ENCODE measurements at places on chromosomes 6 and 20.
A peak's percentile ranks its signal among the peaks of the same experiment; 100 is the strongest.

- no peak for DNase-seq
Measured at GRCh38 chr6:165987483-165988301, 180.0 kb downstream of the TBXT start.

- peak; percentile 21 for DNase-seq
Measured at GRCh38 chr6:33742092-33742491, 4.6 kb downstream of the IP6K3 start.

GRCh38 chr6:3383525-3383924 is 73.3 kb downstream of the SLC22A23 start:
- peak; percentile 90 for DNase-seq

GRCh38 chr6:14281811-14282660 is 164.5 kb downstream of the CD83 start:
- DNase-seq: no peak

- peak; percentile 48 for DNase-seq
Measured at GRCh38 chr6:32685603-32686002, 19.1 kb upstream of the HLA-DQB1 start.

- DNase-seq: no peak
Measured at GRCh38 chr6:34964564-34964963, 75.5 kb downstream of the ANKS1A start.

DNA sequence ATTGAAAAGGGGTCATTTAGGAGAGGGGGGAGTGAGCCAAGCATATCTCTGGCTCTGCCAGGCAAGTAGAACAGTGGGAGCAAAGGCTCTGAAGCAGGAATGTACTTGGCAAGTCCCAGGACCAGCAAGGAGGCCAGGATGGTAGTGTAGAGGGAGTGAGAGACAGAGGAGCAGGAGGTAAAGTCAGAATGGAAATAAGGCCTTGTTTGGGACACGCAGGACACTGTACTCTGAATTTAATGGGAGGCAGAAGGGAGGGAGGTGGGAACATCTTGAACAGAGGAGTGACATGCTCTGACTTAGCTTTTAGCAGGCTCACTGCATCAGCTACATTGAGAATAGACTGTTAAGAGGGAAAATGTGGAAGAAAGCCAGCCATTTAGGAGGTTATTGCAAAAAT is 37.0 kb upstream of the ENPP1 start:
- no peak for DNase-seq

- no peak for DNase-seq
Measured at GRCh38 chr6:111626441-111626840, 20.8 kb upstream of the TRAF3IP2 start.

GRCh38 chr6:108651340-108652227 is 90.9 kb downstream of the FOXO3 start:
- no peak for DNase-seq

- no peak for DNase-seq
Measured at GRCh38 chr6:46530896-46531295, 39.6 kb upstream of the RCAN2 start.

DNA sequence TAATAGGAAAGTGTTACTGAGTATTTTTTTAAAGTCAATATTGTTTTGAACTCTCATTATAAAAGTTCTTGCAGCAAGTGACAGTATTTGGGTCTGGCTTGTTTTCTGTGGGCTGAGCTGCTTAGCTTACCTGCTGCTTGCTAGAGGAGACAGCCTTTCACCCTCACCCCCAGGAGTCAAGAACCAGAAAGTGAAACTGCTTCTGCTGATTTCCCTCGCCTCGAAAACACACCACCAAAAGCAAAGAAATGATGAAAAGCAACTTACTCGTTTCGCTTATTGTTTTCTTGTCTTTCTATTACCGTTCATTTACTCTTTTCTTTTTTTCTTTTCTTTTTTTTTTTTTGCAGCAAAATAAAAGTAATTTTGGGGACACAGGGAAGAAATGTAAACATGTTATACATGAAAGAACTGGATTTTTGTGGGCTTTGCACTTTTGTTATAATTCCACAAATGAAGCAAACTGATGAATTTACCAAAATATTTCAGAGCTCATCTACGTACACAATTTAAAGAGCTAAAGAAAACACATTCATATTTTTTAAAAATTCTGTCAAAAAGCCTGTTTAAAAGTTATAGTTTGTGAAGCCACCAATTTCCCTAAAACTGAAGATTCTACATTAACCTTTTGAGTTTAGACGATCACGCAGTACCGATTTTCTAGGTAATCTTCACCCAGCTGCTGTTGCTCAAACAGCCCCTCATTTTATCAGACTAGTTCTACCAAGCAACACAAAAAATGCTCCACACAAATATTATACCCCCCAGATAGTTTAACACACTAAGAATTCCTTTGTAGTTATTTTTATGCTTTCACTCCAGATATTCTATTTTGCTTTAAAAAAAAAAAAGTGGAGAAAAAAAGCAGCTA is 1.7 kb downstream of the SCML4 start:
- DNase-seq: peak; percentile 73

DNA sequence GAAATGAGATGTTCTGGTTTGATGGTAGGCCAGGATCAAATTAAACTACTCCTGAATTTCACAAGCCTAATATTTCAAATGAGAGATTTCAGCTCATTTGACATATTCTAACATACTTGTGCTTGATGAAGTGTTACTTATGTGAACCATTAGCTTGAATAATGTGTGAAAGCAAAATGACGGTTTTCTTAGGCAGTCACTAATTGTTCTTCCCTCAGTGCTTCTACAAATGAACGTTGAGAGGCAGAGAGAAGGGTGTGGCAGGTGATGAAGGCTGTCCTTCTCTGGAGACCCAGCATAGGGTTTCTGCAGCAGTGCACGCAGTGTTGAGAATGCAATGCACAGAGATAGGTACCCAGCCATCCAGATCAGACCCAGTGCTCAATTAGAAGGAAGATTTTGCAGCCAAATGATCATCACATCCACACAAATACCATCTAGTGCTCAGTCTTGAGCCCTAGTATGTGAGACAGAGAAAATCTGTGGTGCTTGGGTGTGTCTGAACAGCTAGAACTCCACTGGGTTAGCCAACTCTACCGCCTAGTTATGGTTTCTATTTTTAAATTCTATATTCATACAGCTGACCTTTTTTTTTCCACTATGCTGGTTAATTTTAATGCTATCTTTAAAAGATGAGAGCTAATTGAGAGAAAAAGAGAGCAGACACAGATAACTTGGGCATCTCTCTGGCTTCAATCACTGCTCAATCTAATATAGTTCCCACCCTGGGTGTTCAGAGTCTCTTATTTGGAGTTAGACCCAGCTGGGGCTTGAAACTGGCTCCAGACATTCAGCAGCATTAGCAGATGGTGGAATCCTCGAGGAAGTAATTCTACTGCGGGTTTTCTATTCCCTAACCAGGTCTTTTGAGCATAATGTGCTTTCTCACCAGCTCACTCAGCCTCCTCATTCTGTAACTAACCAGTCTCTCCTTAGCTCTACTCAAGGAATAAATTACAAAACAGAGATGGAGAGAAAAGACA is 4.4 kb upstream of the MYLIP start:
- DNase-seq: no peak

DNA sequence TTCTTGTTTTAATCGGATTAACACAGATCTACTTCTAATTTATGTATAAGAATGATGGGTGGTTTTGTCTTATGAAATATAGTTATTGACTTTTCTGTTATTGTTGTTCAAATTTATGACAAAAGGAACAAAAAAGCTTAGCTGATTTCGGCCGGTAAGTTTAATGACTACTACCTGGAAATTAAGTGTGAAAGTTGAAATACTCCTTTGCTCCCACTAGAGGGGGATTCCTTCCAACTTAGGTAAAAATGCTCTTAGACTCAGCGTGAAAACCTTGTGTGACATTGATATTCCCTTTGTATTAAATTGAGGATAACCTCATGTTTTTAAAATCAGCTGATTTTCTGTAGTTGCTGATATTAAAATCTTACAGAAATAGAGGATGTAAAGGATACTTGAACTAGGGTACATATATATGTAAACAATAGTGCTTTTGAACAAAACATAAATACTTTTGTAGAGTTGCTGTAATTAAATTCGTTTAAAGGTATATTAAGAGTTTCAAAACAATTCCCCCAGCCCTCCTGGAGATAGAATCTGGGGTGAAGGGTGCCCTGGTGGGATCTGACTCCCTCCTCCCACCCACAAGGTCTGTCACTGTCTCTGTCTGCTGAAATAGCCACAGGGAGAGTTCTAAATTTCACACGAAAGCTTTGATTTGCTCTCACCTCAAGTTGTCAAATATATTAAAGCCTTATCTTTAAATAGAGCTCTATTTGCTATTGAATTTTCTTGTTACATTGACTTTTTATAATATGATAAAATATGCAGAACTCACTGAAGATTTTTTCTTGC is 257.5 kb downstream of the ARID1B start:
- DNase-seq: peak; percentile 85

GRCh38 chr20:50341880-50342637 is 151.4 kb downstream of the CEBPB start:
- no peak for DNase-seq

- peak; percentile 46 for DNase-seq
Measured at GRCh38 chr6:79413562-79414002, 123.6 kb downstream of the LCA5 start.

DNA sequence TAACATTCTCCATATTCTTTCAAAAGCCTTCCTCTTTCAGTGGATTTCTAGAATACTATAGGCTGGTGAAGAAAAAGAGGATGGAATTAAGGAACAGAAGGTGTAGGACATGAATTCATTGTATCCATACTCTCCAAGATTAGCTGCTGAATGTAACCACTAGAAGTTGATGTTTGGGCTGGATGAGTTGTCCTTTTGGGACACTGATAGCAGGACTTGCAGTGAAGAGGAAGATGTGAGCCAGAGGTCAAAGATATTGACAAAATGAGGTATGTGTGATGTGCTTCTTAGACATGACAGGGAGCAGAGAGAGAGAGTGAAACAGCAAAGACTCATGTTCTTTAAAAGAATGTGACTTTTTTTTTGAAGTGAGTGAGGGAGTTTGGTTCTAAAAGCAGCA is 134.3 kb upstream of the MAN1A1 start:
- DNase-seq: no peak

DNA sequence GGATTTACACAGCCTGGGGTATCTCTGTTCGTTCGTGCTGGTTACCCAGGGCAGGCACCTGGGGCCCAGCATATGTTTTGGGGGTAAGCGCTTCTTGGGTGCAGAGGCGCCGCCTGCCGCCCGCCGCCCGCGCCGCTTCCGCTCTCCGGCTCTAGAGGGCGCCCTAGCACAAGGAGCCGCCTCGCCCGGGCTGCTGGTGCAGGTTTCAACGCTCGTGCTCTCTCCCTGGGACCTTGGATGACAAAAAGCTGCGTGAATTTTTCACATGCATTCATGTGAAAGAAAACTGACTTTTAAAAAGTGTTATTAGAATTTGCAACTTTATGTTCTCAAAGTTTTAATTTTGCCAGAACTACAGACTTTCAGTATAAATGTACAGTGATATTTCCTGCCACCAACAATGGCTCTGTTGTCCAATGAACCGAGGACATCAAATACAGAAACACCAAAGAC is 32.5 kb downstream of the PRR18 start:
- peak; percentile 83 for DNase-seq

GRCh38 chr6:118280210-118280609 is 267.9 kb upstream of the PLN start:
- no peak for DNase-seq

- peak; percentile 69 for DNase-seq
Measured at GRCh38 chr6:69816026-69816425, 19.2 kb upstream of the LMBRD1 start.

GRCh38 chr6:153412519-153412918 is 281.4 kb upstream of the RGS17 start:
- DNase-seq: peak; percentile 13

DNA sequence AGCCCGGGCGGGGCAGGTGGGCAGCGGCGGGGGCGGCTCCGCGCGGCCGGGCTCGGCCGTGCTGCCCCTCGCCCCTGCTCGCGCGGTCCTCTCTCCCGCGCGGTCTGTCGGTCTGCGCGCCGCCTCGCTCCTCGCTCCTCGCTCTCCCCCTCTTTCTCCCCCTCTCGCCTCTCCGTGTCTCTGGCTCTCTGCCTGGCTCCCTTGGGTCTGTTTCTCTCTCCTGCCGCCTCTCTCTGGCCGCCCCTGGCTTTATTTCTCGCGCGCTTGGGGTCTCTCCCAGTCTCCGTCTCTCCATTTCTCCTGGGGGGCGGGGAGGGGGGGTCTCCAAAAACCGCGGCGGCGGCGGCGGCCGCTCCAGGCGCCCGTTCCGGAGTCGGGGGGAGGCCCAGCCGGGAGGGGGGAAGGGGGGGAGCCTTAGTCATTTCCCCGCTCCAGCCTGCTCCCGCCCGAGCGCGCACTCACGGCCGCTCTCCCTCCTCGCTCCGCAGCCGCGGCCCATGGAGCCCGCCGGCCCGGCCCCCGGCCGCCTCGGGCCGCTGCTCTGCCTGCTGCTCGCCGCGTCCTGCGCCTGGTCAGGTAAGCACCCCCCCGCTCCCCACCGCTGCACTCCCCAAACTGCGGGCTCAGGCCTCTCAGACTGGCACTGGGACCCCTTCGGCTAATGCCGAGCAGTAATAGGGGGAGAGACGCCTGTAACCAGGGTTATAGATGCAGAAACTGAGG is at the start of gene SIRPA:
TSS of gene SIRPA (plus strand) at position 457 of the 723 bp plus-strand sequence. CDS start at position 498, 41 bp downstream.
- DNase-seq: peak; percentile 72

DNA sequence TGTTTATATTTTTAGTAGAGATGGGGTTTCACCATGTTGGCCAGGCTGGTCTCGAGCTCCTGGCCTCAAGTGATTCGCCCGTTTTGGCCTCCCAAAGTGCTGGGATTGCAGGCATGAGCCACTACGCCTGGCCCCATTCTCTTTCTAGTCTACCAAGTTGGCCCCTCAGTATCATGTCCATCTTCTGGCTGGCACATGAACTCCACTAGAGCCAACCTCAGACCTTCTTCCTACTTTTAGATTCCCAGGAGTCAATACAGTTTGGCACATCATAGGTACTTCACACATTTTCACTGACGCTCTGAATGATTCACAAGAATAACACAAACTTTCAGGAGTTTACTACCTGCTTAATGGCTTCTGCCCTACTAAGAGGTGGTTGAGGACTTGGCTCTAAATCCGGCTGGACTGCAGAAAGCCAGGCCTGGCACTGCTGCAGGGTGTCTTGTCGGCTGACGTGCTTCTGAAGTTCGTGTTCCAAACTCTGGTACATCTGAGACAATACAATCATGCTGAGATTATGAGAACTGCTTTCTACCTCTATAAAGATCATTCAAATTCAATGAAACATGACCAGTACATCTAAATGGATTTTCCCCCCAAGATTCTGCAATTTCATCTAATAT is 293.3 kb downstream of the SYNE1 start:
- no peak for DNase-seq

DNA sequence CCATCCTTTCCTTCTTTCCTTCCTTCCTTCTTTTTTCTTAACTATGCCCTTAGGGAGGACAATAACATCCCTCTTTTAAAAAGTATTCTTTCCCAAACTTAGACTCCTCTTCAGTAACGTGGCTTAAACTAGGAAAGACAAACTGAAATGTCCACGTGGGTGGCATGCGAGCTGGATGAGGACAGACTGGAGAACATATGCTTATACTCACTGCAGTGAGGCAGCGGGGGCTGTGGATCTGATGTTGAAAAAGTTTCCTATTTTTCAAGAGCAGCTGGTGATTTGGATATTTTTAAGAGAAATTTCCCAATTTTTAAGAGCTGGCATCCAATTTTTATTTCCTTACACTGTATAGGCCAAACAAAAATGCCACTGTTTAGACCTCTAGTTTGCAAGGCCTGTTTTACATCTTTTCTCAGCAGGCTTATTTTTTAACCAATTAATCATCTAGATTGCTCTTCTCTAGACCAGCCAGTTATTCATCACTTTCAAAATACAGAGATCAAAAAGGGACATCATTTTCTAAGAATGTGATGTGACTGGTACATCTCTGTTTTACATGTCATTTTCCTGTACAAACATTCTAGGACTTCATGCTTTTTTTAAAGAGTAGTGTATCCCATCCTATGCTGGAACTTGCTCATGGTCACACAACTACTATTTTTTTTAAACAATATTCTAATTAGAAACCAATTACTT is 226.5 kb downstream of the BTBD9 start:
- DNase-seq: no peak

GRCh38 chr6:32327103-32327502 is 44.6 kb downstream of the TSBP1 start:
- DNase-seq: no peak

Data from OCI-M1 (cell line).